ENCODE measurements at places on chromosomes 12 and 14.

DNA sequence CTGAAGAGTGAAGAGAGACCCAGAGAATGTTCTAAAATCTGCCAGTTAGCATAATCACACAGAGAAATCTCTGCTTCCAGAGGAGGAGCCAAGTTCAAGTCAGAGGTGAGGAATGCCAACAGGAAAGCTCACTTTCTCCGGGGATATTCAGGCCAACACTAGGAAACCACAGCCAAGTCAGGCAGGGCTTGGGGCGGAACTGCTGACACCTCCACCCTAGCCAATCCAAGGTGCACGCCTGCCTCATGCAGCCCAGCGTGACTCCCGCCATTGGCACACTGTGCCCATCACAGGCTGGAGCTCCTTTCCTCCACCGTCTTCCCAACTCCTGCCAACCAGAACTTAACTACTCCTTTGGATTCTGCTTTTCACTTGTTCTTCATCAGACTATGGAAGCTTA is 374.3 kb upstream of the CCDC196 start:
- no peak for DNase-seq

GRCh38 chr12:54571193-54572188 is 17.0 kb downstream of the PPP1R1A start:
- no peak for DNase-seq

GRCh38 chr14:69072584-69072983 is 80.3 kb downstream of the DCAF5 start:
- DNase-seq, result no peak

GRCh38 chr12:26246483-26247164 is 51.3 kb downstream of the SSPN start:
- DNase-seq, result no peak

- no peak for DNase-seq
Observed at GRCh38 chr14:43438056-43438455, 1069.0 kb downstream of the FSCB start.

- DNase-seq, result no peak
Observed at GRCh38 chr12:128918481-128919260, 65.4 kb downstream of the GLT1D1 start.

DNA sequence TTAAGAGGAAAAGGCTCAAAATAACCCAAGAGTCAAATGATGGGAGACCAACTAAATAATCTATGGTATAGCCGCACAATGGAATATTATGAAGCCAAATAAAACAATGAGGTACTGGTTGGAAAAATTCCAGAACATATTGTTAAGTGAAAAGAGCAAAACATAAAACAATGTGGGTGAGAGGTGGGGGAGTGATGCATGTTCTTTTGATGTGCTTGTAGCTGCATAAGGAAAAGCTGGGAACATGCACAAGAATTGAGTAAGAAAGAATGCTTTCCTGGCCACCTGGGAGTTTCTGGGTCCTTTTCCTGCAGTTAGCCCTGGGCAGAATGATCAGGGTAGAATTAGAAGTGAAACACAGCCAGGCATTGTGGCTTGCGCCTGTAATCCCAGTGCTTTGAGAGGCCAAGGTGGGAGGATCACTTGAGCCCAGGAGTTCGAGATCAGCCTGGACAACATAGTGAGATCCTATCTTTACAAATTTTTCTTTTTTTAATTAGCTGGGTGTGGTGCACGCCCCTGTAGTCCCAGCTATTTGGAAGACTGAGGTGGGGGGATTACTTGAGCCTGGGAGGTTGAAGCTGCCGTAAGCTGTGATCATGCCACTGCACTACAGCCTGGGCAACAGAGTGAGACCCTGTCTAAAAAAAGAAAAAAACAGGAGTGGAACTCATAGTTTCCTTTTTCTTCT is 7.9 kb downstream of the ABCB9 start:
- no peak for DNase-seq

GRCh38 chr12:47303207-47303606 is 223.4 kb upstream of the AMIGO2 start:
- no peak for DNase-seq

- no peak for DNase-seq
Observed at GRCh38 chr14:90850487-90850886, 34.3 kb upstream of the TTC7B start.

GRCh38 chr12:64450711-64451486 is 1.0 kb upstream of the TBK1 start:
- DNase-seq, result peak; percentile 3

GRCh38 chr12:53674977-53675700 is 744 bp downstream of the ATP5MC2 start:
- no peak for DNase-seq

- no peak for DNase-seq
Observed at GRCh38 chr14:21299562-21300130, 19.8 kb downstream of the RPGRIP1 start.

DNA sequence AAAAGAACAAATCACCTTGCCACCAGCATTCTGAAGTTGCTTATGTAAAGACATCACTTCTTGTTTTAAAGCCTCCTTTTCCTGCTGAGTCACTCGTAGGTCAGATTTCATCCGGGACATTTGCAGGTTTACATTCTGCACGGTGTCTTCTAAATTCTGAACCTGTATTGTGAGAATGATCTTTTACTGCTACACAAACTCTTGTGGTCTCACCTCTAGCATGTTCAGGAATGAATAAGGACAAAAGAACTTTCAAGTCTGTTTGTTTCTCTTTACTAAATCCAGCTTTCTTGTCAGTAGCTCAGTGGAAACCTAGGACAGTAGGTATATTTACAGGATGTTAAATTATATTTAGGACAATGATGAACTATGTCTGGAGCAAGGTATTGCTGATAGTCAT is 73.5 kb upstream of the SAV1 start:
- DNase-seq, result no peak

- no peak for DNase-seq
Observed at GRCh38 chr12:49578471-49579112, 10.7 kb upstream of the MCRS1 start.

GRCh38 chr12:6030081-6030480 is 85.0 kb upstream of the ANO2 start:
- DNase-seq, result no peak
